HEK293T (cell line): ENCODE measurements at places on chromosomes 7 and 10.

DNA sequence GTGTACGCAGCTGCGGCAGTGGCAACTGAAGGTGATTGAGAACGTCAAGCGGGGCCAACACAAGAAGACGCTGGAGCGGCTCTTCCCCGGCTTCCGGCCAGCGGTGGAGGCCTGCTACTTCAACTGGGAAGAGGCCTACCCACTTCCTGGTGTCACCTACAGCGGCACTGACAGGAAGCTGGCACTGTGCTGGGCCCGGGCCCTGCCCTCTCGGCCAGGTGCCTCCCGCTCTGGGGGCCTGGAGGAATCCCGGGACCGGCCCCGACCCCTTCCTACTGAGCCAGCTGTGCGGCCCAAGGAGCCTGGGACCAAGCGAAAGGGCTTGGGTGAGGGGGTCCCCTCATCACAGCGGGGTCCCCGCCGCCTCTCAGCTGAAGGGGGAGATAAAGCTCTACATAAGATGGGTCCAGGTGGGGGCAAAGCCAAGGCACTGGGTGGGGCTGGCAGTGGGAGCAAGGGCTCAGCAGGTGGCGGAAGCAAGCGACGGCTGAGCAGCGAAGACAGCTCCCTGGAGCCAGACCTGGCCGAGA, 6.5 kb downstream of the ZSWIM8 start:
- DNase-seq, result no peak

DNA sequence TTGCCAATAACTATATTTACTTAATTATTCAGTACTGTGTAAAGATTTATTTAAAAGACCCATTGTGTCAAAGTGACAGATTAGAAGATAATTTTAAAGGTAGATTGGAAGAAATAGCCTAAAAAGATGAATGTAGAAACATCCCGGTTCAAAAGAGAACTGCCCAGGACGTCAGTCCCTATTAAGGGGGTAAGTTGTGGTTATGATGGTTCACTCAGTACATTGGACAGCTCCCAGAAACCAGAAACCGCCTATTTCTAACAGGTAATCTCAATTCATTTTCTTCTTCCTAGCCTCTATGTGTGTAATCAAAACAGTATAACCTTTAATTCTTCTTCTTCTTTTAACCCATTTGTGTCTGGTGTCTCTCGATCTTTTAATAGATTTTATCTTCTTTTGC, 1.5 kb upstream of the FERD3L start:
- peak; percentile 11 for DNase-seq

- DNase-seq, result no peak
Observed at GRCh38 chr10:131345691-131346090, 34.2 kb upstream of the TCERG1L start.

GRCh38 chr10:97463363-97464132, 17.6 kb downstream of the ZDHHC16 start:
- peak; percentile 78 for DNase-seq

DNA sequence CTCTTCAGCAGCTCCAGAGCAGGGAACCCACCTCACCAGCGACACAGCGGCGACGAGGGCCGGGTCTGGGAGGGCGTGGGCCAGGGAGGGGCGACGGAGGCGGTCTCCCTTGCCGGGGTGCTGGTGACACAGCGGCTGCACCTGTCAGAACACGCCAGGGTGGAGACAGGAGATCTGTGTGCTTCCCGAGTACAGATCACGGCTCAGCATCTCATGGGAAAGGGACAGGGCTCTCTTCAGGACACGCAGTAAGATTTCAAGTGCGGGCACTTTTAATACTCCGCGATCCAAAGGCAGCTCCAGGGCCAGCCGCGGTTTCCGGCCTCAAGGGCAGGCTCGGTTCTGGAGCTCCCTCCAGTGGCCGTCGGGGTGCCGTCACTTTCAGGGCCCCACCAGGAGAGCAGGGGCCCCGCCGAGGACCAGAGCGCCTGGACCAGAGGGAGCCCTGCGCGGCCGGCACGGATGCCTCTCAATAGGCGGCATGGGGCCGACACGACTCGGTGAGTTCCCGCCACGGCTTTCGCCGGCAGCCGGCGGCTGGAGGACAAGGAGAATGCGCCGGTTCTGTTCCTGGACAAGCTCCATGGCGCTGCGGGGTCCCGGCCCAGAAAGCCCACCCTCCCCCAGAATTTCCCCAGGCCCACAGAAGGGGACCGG, 21.4 kb downstream of the GPR146 start:
- DNase-seq, result peak; percentile 85

- no peak for DNase-seq
Observed at GRCh38 chr10:83647526-83647925, 491.8 kb upstream of the GHITM start.

DNA sequence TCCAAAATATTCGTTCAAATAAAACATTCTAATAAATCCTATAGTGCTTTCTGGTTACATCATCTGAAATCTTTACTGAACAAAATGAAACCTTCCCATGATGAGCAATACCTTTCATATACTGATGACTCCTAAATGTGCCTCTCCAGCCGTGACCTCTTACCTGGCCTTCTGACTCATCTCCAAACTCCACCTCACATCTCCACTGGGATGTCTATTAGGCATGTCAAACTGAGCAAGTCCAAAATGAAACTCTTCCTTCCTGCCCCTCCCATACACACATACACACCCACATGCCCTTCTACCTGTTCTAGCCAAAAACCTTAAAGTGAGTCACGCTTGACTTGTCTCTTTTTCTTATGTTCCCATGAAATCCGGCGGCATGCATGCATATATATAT, 22.9 kb downstream of the GSAP start:
- DNase-seq, result no peak

DNA sequence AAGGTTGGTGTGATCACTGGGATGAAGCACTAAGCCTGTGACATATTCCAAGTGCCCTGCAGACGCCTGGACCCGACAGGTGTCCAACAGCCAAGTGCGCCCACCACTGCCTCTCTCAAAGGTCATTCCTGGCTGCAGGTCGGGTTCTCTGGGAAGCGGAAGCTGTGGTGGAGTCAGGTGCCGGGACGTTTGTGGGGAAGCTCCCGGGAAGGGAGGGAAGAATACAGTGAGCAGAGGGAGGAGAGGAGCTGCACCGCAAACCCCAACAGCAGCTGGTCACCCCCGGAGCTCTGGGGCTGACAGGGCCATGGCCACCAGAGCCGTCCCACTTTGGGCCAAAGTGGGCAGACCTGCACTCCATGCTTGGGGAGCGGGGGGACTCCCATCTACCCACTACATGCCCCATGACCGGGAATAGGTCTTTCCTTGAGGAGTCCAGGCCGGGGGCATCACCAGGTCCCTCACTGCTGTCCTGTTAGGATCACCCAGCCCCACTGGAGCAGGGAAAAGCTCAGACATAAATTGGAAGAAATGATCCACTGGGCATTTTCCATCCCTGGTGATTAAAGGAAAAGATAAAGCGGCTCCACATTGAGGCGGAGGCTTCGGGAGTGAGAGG, 84.5 kb upstream of the PPP2R2D start:
- no peak for DNase-seq

GRCh38 chr10:79445977-79446757, 743 bp upstream of the ZCCHC24 start:
- DNase-seq, result peak; percentile 59

GRCh38 chr10:24438800-24439199, 229.9 kb downstream of the KIAA1217 start:
- no peak for DNase-seq

GRCh38 chr7:131827421-131827820, 271.0 kb upstream of the PODXL start:
- no peak for DNase-seq

GRCh38 chr10:47384148-47384921, at the start of gene ZNF488:
Gene ZNF488, minus strand, starts transcription at chr10:47384293. Its CDS starts 15,464 bp downstream, at chr10:47368829.
- DNase-seq, result peak; percentile 95

GRCh38 chr10:94623572-94623971, 60.0 kb upstream of the CYP2C18 start:
- no peak for DNase-seq

- DNase-seq, result peak; percentile 79
Observed at GRCh38 chr7:97104719-97105238, 12.7 kb upstream of the SDHAF3 start.

- DNase-seq, result no peak
Observed at GRCh38 chr7:34220506-34221185, 315.3 kb downstream of the BMPER start.

DNA sequence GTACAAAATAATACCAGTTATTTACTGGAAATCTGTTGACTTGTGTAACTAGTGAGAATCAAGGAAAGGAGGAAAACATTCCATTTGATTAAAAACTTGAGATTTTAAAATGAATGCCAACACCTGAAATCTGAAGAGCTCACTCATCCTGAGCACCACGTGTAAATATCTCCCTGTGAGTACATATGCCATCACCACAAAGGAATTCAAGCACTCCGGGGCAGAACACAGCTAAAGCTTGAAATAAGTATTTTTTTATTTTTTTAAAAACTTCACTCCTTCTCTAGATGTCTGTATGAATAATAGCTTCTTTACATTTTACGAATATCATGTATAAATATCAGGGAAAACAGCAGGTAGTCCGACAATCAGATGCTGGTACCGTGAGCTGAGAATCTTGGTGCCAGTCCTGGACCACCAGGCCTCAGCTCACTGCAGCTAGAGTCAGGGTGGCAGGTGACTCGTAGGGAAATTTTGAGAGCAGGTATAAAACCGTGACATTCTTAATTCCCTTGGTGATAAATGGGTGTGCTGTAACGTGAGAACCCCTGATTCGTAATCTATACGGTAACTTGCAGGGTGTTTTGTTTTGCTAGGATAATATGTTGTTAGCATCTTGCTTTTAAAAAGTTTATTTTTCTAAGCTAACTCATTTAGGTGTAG, 12.7 kb downstream of the LMTK2 start:
- no peak for DNase-seq

GRCh38 chr10:7892146-7892545, 73.8 kb downstream of the TAF3 start:
- DNase-seq, result no peak

DNA sequence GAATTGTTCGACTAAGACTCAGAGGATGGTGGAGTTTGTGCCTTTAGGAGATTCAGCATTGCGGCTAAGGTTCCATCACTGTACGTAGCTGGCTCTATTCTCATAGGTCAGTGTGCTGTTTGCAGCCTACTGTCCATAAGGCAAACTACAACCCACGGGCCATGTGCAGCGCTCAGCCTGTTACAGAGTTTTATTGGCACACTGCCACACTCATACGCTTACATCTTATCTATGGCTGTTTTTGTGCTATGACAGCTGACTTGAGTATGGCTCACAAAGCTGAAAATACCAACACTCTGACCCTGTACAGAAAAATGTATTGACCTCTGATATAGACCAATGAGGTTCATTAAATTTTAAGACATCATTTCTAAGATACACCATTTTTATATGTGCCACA, 114.5 kb downstream of the ARID5B start:
- peak; percentile 38 for DNase-seq

GRCh38 chr7:156152390-156152789, 340.1 kb upstream of the SHH start:
- DNase-seq, result no peak

GRCh38 chr7:146514304-146514703, 397.7 kb downstream of the CNTNAP2 start:
- DNase-seq, result no peak

DNA sequence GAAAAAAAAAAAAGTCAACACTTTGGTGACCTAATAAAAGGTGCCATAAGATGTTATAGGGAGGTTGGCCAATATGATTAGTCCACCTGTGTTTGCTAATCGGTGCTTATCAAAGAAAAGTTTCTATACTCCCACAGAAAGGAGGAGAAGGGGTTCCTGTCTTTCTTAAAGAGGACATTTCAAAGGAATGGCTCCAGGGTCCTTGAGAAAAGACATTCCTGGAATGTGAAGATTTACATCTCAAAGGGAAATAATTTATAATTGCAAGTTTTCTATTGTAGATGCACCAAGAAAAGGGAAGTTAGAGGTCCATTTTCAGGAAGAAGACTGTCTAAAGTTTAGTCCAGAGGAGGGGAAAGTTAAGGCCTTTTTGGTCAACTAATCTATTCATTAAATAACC, 715.3 kb downstream of the NXPH1 start:
- DNase-seq, result no peak

DNA sequence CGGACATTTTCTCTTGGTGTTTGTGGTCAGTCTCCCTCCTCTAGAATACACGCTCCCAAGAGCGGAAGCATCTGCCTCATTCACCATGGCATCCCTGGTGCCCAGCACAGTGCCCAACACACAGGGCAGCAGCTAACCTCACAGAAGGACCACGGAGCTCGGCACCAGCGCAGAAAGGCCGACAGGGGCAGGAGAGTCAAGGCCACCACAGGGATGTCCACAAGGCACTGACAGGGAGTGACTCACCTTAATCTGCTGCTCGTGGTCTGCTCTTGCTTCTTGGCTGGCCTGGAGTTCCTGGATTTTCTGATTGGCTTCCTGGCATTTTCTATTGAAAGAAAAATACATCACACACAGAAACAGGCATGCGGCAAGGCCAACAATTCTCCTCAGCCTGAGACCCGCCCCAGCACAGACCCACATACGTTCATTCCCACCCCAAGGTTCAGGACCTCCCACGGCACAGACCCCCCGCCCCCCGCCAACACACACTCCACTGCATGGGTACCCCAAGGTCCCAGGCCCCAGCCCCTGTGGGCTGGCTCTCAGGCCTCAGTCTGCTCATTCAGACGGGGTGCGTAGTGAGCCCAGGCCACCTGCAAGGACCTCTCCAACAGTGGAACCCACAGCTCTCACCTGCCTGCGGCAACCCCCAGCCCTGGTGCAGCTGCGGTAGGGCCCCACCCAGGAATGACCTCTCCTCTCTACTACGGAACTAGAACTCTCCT, 14.9 kb downstream of the MAD1L1 start:
- no peak for DNase-seq

DNA sequence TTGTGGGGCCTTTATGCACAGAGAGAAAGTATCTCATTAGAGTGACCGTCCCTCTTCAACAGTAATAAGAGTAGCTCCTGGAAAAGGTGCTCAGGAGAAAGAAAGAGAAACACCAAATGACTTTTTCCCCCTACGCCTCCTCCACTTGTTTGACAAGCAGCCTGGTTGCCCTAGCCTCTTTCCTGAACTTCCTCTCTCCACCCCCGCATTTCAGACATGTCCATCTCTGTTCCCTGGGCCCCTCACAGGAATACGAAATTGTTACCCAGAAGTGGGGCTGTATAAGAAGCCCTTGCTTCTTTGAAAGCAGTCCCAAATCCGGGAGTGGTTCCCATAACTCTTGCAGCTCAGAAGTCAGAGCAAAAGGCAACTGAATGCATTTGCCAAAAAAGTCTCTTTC, 119.6 kb upstream of the ADO start:
- DNase-seq, result no peak

GRCh38 chr10:26503911-26504310, 65.8 kb downstream of the APBB1IP start:
- peak; percentile 33 for DNase-seq

DNA sequence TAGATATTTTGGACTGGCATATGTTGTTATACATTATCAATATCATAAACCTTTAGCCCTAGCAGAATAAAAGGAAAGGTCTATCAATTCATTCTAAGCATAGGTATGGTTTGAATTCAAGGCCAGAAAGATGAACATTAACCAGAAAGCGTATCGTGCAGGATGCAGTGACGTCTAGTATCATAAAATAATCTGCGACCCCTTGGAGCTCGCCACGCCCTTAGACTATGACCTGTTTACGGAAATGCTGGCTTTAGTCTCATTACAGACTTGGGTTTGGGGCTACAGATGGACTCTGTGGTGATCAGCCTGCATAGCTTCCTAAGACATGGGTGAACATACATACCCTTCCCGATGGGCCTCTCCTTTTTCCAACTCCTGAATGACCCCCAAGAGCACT, 21.5 kb downstream of the INSYN2A start:
- DNase-seq, result no peak
